ENCODE measurements at places on chromosomes 2 and 18. TPM values are rescaled to one million over a fixed set of nuclear protein-coding genes. Genes with fewer than 3 reads are reported as not detected.

The DPP10 gene
- total RNA-seq, result 1.0 TPM

The COL3A1 gene
- total RNA-seq, result 6,920 TPM

The SLC4A3 gene
- total RNA-seq, result 2.1 TPM

The ARID5A gene
- 9.9 TPM for total RNA-seq

The AGXT gene
- not detected for total RNA-seq

The COLEC11 gene
- not detected for total RNA-seq

The CDK15 gene
- 0.52 TPM for total RNA-seq

The SP5 gene
- 3.1 TPM for total RNA-seq

All from skeletal muscle tissue (tissue), 5 donors.